Bronchus fibroblast of lung (primary cell): ENCODE measurements at places on chromosomes 1 and 21. TPM values are rescaled to one million over a fixed set of nuclear protein-coding genes. Genes with fewer than 3 reads are reported as not detected.

Gene MYBPH
- total RNA-seq, result not detected in 2 replicates

Gene REN
- total RNA-seq, result 0.15 and 0.67 TPM in 2 replicates

Gene C4BPB
- total RNA-seq, result not detected in 2 replicates

Gene GPR37L1
- total RNA-seq, result not detected in 2 replicates

Gene RXRG
- total RNA-seq, result not detected in 2 replicates

Gene ASCL5
- under 0.01 TPM in 1 of 2 replicates, not detected in the other for total RNA-seq

Gene PUM1
- 37.8 and 42.5 TPM in 2 replicates for total RNA-seq

Gene HES3
- not detected in 2 replicates for total RNA-seq

Gene ATXN7L2
- total RNA-seq, result 3.9 and 5.2 TPM in 2 replicates

Gene STK40
- total RNA-seq, result 19.6 and 23.9 TPM in 2 replicates

Gene KRTAP12-2
- not detected in 2 replicates for total RNA-seq

Gene CA6
- not detected in 2 replicates for total RNA-seq

Gene C1orf226
- 0.50 and 0.59 TPM in 2 replicates for total RNA-seq

Gene LAMC1
- total RNA-seq, result 101 and 120 TPM in 2 replicates

Gene TSSK3
- total RNA-seq, result under 0.01 TPM in 1 of 2 replicates, not detected in the other

Gene MAN1C1
- 0.59 and 1.0 TPM in 2 replicates for total RNA-seq

Gene CYYR1
- 3.2 and 3.9 TPM in 2 replicates for total RNA-seq

Gene CASZ1
- 0.30 and 0.34 TPM in 2 replicates for total RNA-seq

Gene FAM72C
- total RNA-seq, result 2.5 and 3.4 TPM in 2 replicates

Gene FAM163A
- total RNA-seq, result not detected in 2 replicates

Gene GPR3
- total RNA-seq, result 0.45 and 1.0 TPM in 2 replicates

Gene BNIPL
- total RNA-seq, result under 0.01 and 0.17 TPM in 2 replicates

Gene SLC16A1
- 49.1 and 50.7 TPM in 2 replicates for total RNA-seq

Gene S100A5
- total RNA-seq, result 1.3 TPM in 1 of 2 replicates, not detected in the other

Gene KLF18
- total RNA-seq, result not detected in 2 replicates

Gene OPTC
- total RNA-seq, result not detected in 2 replicates

Gene UQCRHL
- total RNA-seq, result 0.89 and 1.2 TPM in 2 replicates

Gene VASH2
- total RNA-seq, result 2.0 and 3.1 TPM in 2 replicates

Gene BCL2L15
- not detected in 2 replicates for total RNA-seq

Gene MKNK1
- 9.6 and 14.4 TPM in 2 replicates for total RNA-seq

Gene BRINP3
- under 0.01 TPM in 1 of 2 replicates, not detected in the other for total RNA-seq

Gene MYOG
- under 0.01 TPM in 1 of 2 replicates, not detected in the other for total RNA-seq

Gene MPL
- total RNA-seq, result under 0.01 TPM in 1 of 2 replicates, not detected in the other

Gene L1TD1
- 0.17 and 0.30 TPM in 2 replicates for total RNA-seq

Gene DRAXIN
- 0.15 and 0.17 TPM in 2 replicates for total RNA-seq

Gene TSPEAR
- total RNA-seq, result not detected in 2 replicates

Gene DCDC2B
- total RNA-seq, result not detected in 2 replicates

Gene PM20D1
- under 0.01 TPM in 1 of 2 replicates, not detected in the other for total RNA-seq
